Right lobe of liver (tissue), 6 donors: ENCODE measurements at places on chromosomes 6 and 20.

DNA sequence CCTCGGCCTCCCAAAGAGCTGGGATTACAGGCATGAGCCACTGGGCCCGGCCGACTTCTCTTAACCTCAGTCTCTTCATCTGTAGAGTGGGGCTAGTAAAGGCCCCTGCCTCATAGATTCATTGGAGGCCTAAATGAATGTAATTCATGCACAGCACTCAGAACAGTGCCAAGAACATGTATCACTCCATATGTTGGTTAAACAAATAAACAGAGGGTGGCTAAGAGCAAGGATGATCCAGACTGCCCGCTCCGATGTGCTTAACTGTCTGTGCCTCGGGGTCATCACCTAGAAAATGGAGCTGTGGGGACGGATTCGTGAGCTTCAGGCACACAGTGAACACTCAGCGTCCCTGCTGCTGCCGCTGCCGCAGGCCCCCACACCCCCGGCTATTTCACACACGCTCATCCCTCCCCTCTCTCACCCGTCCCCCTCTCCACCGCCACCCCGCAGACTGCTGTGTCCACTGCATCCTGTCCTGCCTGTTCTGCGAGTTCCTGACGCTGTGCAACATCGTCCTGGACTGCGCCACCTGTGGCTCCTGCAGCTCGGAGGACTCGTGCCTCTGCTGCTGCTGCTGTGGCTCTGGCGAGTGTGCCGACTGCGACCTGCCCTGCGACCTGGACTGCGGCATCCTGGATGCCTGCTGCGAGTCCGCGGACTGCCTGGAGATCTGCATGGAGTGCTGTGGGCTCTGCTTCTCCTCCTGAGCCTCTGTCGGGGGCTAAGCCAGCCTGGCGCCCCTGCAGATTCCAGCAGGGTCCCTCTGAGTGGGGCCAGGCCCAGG lies 14.8 kb downstream of the MDFI start:
- DNase-seq: no peak

- DNase-seq: no peak
Observed at GRCh38 chr6:24968783-24969182, 33.0 kb upstream of the RIPOR2 start.

- no peak for DNase-seq
Observed at GRCh38 chr6:169093066-169093723, 160.5 kb downstream of the THBS2 start.

- DNase-seq: no peak
Observed at GRCh38 chr6:121399966-121400365, 35.5 kb upstream of the GJA1 start.

- DNase-seq: no peak
Observed at GRCh38 chr20:16262594-16262993, 310.7 kb downstream of the KIF16B start.
